Left hindlimb (tissue), 1 donor: ENCODE measurements at places on chromosomes 3 and 15.

DNA sequence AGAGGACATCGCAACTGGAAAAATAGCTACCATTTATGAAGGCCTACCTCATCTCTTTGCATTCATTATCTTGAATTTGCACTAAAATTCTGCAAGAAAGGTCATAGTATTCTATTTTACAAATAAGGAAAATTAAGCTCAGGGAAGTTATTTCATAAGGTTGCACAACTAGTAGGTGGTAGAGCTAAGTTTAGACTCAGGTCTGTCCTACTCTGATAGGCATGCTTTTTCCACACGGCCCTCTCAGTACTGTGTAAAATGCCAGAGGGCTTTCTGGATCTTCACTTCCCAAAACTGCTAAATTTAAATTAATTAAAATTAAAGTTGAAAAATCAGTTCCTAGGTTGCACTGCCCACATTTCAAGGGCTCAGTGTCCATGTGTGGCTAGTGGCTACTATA, 18.3 kb downstream of the MAP2K1 start:
- no peak for DNase-seq

GRCh38 chr3:102295756-102296155, 139.1 kb upstream of the ZPLD1 start:
- DNase-seq, result no peak

GRCh38 chr15:43440721-43441281, 52.2 kb downstream of the TP53BP1 start:
- peak; percentile 29 for DNase-seq

DNA sequence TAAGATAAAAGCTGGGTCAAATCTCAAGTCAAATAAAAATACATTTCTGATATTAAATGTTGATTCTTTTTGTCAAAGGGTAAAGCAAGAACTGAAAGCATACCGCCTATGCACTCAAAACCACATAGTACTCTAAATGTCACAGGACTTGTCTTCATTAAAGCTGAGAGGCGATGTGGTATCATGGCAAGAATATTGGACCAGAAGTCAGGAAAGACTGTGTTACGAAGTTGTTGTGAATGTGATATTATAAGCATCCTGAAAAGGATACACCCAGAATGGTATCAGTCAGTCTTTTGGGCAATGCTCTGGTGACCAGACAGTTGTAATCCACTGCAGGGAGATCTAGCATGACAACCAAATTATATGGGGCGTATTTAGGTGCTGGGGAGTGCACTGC, 33.8 kb downstream of the TIGIT start:
- DNase-seq, result no peak

GRCh38 chr15:100204211-100204610, 137.6 kb downstream of the ADAMTS17 start:
- DNase-seq, result no peak
